Stimulated activated CD8-positive, alpha-beta memory T cell treated with anti-CD3 and anti-CD28 coated beads, Interleukin-4, amount 100 ng/mL, for 1 hour (primary cell): ENCODE measurements at places on chromosomes 13 and 19.

GRCh38 chr13:29254626-29255370 is 340.7 kb downstream of the SLC7A1 start:
- no peak for DNase-seq

DNA sequence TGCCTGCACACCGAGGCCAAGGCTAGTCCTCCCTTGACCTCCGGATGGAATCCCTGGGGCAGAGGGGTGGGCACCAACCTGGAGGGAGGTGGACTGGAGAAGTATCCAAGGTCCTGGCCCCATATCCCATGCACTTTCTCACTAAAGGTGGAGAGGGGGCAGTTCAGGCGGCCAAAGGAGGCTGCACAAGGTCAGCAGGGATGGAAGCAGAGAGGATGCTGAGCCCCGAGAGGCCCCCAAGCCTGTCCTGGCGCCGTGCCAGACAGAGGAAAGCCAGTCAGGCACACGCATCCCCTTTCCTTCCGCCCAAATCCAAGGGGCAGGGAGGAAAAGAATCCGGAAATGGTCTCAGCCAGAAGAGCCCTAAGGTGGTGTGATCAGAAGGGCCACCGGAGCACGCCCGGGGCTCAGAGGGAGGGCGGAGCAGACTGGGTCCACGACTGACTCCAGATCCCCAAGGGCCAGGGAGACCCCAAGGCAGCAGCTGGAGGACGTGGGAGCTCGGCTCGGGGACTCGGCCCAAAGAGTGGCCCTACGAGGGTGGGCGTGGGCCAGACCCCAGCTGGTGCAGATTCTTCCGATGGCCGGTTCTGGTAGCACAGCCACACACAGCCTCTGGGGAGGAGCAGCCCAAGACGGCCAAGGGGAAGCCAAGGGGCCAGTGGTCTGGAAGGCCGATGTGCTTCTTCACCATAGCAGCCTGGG is 60.0 kb downstream of the MLLT1 start:
- DNase-seq = no peak

GRCh38 chr19:1261798-1262622 is 7.1 kb upstream of the CIRBP start:
- DNase-seq = no peak

DNA sequence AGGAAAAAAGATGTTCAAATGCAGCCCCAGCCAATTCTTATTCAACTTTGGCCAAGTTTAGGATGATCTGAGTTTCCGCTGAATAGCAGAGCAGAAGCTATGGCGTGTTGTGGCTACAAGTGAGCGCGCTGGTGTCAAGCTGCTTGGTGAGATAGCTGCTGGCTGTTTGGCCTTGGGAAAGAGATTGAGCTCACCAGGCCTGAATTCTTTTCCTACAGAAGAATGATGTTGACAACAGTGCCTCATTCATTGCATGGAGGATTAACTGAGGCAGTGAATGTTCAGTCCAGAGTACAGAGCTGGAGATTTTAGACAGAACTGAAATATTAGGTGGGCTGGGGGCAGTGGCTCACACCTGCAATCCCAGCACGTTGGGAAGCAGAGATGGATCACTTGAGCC is 31.5 kb upstream of the MAP3K10 start:
- DNase-seq = no peak

DNA sequence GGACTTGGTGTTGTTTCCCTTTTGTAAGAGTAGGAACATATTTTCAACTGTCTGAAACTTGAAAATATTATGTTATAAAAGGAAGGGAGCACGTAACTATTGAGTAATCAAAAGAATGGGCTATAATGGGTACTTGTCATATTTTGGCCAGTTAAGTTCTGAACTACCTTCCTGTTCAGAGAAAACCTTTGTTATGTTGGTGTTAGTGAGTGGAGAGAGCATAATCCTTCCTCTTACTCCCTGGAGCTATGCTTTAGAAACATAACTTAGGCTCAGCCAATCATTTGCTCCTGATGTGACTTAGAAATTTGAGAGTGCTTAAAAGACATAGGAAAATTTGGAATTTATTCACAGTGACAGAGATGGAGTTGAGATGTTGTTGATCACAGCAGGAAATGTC is 482.5 kb upstream of the SPRY2 start:
- no peak for DNase-seq

DNA sequence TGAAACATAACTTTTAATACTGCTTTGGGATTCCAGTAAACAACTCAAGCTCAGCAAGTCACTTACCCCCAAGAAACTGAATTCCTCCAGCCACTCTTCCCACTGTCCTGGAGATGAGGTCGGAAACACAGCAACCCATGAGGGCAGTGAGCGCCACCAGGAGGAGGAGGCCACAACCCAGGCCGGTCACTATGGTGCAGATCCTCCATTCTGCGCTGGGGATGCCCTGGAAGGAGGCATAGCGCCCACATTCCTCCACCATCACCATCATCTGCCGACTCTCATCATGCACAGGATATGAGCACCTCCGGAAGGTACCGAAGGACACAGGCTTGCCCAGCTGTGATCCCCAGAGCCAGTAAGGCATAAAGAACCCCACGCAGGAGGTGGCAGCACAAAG is 2.2 kb downstream of the LHFPL6 start:
- no peak for DNase-seq

- no peak for DNase-seq
These were observed 515 bp upstream of the ZNF324B start for GRCh38 chr19:58450856-58451357.

DNA sequence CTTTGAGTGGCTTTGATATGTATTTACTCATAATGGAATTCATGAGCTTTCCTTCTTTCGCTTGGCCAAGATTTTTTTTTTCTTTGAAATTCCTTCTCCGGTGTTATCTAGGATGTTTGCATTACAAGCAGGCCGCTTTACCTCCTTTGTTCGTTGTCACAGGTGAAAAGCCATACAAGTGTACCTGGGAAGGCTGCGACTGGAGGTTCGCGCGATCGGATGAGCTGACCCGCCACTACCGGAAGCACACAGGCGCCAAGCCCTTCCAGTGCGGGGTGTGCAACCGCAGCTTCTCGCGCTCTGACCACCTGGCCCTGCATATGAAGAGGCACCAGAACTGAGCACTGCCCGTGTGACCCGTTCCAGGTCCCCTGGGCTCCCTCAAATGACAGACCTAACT is 16.7 kb downstream of the KLF5 start:
- no peak for DNase-seq

- no peak for DNase-seq
These were observed 9.9 kb upstream of the MEIS3 start for GRCh38 chr19:47429140-47429793.

DNA sequence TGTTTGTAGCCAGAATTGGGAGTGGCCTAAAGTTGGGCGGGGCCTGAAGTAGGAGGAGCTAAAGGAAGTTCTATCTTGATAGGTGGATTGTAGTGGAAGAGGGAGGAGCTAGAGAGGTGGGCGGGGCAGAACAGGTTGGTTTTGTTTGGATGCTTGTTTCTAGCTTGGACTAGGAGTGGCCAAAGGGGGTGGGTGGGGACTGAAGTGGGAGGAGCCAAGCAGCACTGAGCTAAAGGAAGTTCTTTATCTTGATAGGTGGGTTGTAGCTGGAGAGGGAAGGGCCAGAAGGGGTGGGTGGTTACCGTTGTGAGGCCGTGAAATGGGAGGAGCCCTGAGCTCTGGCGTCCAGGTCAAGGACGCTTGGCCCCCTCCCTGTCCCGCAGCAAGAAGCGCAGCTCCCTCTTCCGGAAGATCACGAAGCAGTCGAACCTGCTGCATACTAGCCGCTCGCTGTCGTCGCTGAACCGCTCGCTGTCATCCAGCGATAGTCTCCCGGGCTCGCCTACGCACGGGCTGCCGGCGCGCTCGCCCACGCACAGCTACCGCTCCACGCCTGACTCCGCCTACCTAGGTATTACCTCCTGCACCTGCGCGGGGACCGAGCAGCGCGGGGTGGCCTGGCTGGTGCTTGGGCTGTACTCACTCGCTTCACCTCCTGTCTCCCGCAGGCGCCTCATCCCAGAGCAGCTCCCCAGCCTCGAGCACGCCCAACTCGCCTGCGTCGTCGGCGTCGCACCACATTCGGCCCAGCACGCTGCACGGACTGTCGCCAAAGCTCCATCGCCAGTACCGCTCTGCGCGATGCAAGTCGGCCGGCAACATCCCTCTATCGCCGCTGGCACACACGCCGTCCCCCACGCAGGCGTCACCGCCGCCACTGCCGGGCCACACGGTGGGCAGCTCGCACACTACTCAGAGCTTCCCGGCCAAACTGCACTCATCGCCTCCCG is 8.0 kb downstream of the DNASE2 start:
- DNase-seq = no peak

- no peak for DNase-seq
These were observed 10.6 kb downstream of the CCDC8 start for GRCh38 chr19:46402725-46403124.

- DNase-seq = no peak
These were observed 1377.2 kb upstream of the MIR17HG start for GRCh38 chr13:89970353-89970709.

- no peak for DNase-seq
These were observed 142.6 kb downstream of the CRYL1 start for GRCh38 chr13:20383058-20383457.

DNA sequence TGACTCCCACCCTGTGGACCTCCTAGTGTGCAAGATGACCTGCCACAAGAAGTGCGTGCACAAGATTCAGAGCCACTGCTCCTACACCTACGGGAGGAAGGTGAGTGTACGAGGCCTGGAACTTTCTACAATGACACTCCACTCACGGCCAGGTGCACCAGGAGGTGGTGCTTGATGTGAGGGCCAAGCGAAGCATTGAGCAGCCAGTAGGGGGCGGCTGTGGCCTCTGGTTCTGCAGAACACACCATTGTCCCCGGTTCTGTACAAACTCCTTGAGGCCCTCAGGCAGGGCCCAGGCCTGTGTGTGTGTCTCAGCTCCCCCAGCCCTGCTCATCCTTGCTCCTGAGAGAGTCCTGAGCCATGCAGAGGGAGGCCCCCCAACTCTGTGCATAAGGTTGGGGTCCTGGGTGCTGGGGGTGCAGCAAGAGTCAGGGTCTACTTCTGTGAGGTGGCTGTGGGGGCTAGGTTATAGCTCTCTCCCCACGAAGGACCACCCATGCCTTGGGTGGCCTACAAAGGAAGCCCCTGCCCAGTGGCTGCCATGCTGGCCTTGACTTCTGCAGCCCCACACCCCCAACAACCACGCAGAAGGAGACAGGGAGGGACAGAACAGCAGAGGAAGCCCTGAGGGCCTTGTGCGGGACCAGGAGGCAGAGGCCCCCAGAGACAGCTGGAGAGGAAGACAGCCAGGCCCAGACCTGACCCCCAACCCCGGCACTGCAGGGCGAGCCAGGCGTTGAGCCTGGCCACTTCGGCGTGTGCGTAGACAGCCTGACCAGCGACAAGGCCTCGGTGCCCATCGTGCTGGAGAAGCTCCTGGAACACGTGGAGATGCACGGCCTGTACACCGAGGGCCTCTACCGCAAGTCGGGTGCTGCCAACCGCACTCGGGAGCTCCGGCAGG is 9.7 kb upstream of the USE1 start:
- no peak for DNase-seq

- no peak for DNase-seq
These were observed 628.9 kb downstream of the DIAPH3 start for GRCh38 chr13:59534806-59535205.

GRCh38 chr13:40101708-40102359 is 446.4 kb downstream of the COG6 start:
- no peak for DNase-seq

DNA sequence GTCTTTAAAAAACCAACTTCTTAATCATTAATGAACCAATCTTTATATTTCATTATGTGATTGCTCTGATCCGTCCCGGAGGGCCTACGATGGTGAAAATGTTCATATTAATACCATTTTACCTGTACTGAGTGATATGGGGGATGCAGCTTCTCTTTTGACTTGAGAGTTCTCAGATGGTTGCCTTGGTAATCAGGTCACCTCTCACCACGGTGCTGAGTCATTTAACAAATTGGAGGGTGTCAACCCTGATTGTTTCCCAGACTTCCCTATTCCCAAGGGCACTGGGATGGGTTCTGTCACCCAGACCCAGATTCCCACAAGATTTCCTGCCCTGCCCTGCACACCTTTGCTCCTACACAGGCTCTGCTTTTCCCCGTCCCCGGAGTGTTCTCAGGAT is 128.5 kb upstream of the TMTC4 start:
- no peak for DNase-seq

DNA sequence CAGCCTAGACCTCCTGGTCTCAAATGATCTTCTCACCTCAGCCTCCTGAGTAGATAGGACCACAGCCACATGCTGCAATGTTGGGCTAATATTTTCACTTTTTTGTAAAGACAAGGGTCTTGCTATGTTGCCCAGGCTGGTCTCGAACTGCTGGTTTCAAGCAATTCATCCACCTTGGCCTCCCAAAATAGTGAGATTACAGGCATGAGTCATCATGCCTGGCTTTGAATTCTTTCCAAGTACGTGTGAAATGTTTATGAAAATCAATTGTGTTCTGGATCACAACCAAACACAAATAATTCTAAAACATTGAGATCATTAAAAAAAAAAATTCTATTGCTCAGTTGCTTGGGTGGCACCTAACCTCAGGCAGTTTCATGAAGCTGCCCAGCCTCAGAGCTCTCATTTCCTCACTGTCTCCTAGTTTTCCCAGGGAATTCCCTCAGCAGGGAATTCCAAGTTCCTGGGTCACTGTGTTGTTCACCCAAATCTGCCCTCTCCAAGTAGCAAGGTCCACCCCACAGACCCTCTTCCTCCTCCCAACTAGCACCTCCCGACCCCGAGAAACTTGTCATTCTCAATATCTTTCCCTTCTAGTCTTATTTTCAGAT is 44.8 kb downstream of the ING1 start:
- no peak for DNase-seq

- DNase-seq = no peak
These were observed 970.5 kb downstream of the UQCRFS1 start for GRCh38 chr19:28242317-28242927.

GRCh38 chr13:113660066-113660465 is 2.1 kb upstream of the ATP4B start:
- no peak for DNase-seq

GRCh38 chr13:113845723-113846635 is 17.9 kb downstream of the GAS6 start:
- DNase-seq = no peak

DNA sequence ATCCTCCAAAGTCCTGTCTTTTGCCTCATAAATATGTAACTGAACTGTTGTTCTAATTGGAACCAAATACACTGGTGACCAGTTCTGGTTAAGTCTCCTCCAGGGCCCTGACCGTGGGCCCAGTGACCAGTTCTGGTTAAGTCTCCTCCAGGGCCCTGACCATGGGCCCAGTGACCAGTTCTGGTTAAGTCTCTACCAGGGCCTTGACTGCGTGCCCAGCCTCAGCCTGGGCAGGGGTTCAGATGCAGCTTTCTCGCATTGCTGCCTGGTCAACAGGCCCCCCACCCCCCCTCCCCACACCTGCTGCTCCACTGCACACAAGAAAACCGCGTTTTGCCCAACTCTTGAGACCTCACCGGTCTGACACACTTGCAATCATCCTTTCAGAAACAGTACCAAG is 3.8 kb upstream of the GRTP1 start:
- DNase-seq = no peak
